ENCODE measurements at places on chromosomes 5 and 9.

- DNase-seq: peak; percentile 66
Measured at GRCh38 chr9:126301985-126302603, 24.5 kb upstream of the MVB12B start.

DNA sequence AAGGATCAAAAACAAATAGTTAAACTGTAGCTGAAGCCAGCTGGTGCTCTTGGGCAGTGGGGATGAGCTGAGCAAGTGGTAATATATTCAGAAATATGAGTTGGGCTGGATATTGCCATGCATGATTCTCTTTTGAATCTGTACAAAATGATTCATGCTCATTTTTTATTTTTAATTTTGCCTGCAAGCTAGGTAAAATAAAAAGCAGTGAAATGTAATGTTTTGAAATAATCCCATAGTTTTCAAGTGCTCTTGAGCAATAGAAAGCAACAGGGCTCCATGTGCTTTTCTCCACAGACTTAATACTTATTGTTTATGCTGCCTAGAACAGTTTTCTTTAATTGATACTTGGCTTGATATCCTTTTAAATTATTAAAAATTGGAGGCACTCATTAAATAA is 489.3 kb downstream of the TLE4 start:
- DNase-seq: no peak

- DNase-seq: no peak
Measured at GRCh38 chr5:150303660-150304386, 1.1 kb upstream of the ARSI start.

GRCh38 chr5:96487859-96488258 is 54.8 kb upstream of the PCSK1 start:
- DNase-seq: no peak

- no peak for DNase-seq
Measured at GRCh38 chr9:19271081-19271480, 40.6 kb downstream of the DENND4C start.

DNA sequence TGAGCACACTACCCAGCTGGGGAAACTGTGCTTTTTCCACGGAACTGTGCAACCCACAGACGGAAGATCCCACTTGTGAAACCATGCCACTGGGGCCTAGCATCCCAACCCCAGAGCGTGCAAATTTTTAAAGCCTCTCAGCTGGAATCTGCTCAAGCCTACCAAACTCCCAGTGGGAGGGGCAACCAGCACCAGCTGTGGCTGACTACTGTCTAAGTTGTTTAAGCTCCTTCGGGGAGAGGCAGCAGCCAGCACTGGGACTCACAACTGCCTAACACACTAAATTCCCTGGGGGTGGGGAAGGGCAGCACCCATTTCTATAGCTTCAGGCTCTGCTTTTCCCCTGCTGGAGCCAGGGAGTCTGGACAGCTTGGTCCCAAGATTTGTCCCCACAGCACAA is 287.6 kb upstream of the MSX2 start:
- DNase-seq: no peak

- no peak for DNase-seq
Measured at GRCh38 chr5:111596705-111597104, 84.4 kb upstream of the STARD4 start.

- DNase-seq: no peak
Measured at GRCh38 chr5:79448336-79448735, 65.6 kb downstream of the HOMER1 start.

GRCh38 chr9:79542735-79543620 is 28.8 kb upstream of the TLE4 start:
- no peak for DNase-seq

GRCh38 chr5:173279166-173279565 is 44.2 kb upstream of the NKX2-5 start:
- no peak for DNase-seq

- no peak for DNase-seq
Measured at GRCh38 chr5:14208071-14209021, 65.2 kb downstream of the TRIO start.

GRCh38 chr5:124735169-124735858 is 11.1 kb downstream of the ZNF608 start:
- no peak for DNase-seq

GRCh38 chr9:91698266-91698665 is 251.8 kb downstream of the ROR2 start:
- DNase-seq: no peak

DNA sequence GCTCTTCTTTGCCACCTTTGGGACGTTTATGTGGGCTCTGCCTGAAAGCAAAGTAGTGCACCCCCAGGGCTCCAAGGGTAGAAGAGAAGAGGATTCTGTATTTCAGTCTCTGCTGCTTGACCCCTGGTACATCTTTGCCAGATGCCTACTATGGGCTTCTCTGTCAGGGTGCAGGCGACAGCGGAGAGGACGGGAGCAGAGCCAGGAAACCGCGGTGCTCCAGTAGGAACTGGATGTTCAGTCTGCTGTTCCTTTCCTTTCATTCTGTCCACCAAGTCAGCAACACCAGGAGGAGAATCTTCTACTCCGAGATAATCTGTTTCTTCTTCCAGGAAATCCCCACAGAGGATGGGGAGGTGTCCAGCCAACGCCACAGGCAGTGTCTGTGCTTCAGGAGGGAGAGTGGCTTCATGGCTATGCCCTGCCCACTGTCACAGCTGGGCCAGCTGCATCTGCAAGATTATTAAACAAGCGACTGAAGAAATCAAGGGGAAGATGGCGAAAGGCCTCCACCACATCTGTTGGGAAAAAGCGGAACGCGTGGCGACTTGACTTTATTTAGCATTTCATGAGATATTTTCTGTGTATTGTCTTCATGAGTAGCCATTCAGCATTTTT is 398.3 kb downstream of the IRX1 start:
- no peak for DNase-seq

DNA sequence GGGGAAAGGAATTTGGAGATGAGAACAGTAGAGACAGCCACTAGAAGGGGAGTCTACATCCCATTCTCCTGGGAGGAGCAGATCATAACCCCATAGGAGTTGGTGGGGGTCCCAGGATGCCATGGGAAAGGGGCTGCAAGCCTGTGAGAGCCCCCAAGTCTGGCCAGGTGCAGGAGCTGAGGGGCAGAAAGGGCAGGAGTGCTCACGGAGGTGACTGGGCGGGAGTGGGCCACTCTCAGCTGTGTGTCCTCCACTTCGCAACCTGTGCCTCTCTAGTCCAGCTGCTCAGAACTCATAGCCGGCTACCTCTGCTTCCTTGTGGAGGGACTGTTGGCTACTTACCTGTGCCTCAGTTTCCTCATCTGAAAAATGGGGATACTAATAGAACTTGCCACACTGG is 263.9 kb downstream of the FSTL4 start:
- DNase-seq: no peak

GRCh38 chr9:79220251-79220650 is 351.5 kb upstream of the TLE4 start:
- DNase-seq: no peak

DNA sequence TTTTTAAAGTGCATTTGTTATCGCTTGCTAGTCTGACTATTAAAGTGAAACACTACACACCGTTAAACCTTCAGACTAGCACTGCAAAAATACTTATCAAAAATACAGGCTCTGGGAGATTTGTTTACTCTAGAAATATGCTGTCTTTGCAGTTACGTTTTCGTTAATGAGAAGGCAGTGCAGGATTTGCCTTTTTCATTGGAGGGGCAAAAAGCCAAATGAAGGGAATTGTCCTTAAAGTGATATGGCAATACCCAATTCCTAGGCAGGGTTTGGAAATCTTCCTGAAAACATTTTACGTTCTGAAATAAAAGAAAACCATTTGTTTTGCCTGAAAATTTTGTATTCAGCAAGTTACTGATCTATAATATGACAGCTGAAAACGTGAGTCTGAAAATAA is 1800.2 kb downstream of the MAT2B start:
- DNase-seq: no peak

GRCh38 chr5:132486318-132487094 is 4.1 kb downstream of the IRF1 start:
- DNase-seq: no peak

DNA sequence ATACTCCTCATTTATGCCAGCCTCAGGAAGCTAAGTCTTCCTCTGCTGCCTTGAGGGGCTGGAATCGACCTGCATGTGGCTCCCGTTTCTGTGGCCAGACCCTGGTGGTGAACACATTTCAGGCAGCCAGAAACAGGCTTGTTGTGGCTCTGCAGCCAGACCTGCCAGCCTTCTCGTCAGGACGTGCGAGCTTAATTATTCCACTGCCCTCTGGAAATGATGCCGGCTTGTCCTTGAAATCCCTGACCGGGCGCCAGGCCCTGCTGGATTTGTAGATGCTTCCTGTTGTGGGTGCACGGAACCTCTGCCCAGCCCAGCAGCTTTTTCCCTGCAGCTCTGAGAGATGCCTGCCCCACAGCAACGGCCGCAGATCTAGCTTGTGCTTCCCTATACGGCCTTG is 41.6 kb downstream of the PDZD2 start:
- no peak for DNase-seq

GRCh38 chr5:104513640-104514072 is 951.1 kb upstream of the NUDT12 start:
- no peak for DNase-seq

- no peak for DNase-seq
Measured at GRCh38 chr5:164627021-164627420, 1121.6 kb downstream of the MAT2B start.

Measured in CD4-positive, alpha-beta T cell treated with Interleukin-10 for 1 hour (primary cell).